Stomach (tissue), 19 donors: ENCODE measurements at places on chromosomes 2 and 18.

DNA sequence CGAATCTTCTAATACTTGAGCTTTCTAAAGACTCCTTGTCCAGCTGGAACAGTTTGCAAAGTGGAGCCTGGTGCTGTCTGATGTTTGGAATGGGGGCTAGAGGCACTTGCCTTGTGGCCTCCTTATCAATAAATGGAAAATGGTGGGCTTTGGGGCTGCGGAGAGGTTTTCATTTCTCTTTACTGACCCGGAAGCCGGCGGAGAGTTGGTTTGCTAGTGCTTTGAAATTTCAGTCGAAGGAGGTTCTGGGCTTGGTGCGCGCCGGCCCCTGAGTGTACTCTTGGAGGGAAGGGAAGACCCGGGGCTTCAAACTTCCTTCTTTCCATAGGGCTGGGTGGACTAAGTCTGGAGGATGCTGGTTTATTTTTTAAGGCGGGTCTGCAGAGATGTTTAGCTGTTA lies 714 bp downstream of the RPIA start:
- DNase-seq = peak; percentile 40
- peak overlapping the region; percentile 88 for H3K4me3 ChIP-seq
- H3K36me3 ChIP-seq = no peaks in the 10 kb centered on the region

GRCh38 chr2:72527424-72527823 lies 298.4 kb downstream of the EXOC6B start:
- H3K4me3 ChIP-seq = no peak overlapping the region
- no peak for DNase-seq
- H3K27ac ChIP-seq = no peak overlapping the region
- H3K36me3 ChIP-seq = no peaks in the 10 kb centered on the region
- no peaks in the 10 kb centered on the region for H3K27me3 ChIP-seq

DNA sequence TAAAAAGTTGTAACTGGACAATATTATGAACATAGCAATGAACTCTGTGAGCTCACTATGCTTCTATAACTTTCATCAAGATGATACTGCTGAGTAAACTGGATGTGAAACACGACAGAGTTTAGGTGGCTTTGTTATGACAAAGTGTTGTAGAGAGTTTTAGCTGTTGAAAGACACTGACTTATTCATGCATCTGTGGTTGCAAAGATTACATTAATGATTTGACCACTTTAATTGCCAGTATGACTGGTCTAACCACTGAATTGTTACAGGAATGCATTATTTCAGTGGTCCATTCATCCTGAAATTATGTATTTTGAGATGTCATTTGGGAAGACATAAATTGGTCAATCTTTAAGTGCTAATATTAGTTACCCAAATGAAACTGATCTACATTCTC lies 117.9 kb downstream of the SPHKAP start:
- H3K36me3 ChIP-seq = no peaks in the 10 kb centered on the region
- DNase-seq = no peak
- H3K27me3 ChIP-seq = peaks cover 9% of the 10 kb centered on the region
- no peak overlapping the region for H3K4me3 ChIP-seq
- no peak overlapping the region for H3K27ac ChIP-seq

- H3K4me1 ChIP-seq = no peaks in the 10 kb centered on the region
- H3K4me3 ChIP-seq = no peak overlapping the region
- H3K27ac ChIP-seq = no peak overlapping the region
- peak; percentile 77 for DNase-seq
- no peaks in the 10 kb centered on the region for H3K36me3 ChIP-seq
Measured at GRCh38 chr18:32707147-32707546, 65.7 kb downstream of the KLHL14 start.

DNA sequence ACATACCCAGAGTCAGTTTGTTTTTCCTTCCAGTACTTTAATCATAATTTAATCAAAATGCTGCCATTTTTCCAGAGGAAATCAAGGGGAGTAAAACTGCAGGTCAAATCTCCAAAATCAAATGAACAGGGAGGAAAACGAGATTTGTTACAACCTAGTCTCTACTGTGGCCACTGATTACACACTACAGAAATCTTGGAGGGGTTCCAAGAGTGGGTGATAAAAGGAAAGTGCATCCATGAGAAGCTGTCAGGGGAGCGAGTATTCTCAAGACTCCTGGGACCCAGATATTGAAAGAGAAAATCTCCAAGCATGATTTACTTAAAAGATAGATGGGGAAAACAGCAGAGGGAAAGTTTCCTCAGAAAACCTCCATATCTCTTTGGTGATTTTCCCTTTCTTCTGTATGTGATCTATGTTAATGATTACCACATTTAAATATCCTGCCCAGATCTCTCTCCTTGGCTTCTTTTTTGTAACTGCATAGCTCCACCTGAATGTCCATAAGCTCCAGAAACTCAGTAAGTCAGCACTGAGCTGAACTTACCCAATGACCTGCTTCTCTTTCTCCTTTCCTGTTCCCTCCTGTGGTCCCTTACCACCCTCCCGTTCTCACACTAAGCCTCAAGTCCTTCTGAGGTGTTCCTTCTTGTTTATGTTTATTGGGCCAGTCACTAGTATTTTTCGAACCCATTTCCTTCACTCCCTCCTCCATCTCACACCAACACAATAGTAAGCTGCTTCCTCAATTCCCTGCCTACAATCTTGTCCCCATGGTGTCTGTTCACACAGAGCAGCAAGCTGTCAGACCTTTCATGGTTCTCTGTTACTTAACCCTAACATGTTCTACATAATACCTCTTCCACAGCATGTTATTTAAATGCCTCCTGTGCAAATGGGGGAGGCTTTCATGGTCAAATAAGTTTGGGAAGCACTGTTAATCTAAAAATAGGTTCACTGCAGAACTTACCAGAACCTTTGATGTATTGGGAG lies 73.9 kb upstream of the TWSG1 start:
- no peaks in the 10 kb centered on the region for H3K4me1 ChIP-seq
- no peak overlapping the region for H3K4me3 ChIP-seq
- no peak for DNase-seq
- no peak overlapping the region for H3K27ac ChIP-seq

DNA sequence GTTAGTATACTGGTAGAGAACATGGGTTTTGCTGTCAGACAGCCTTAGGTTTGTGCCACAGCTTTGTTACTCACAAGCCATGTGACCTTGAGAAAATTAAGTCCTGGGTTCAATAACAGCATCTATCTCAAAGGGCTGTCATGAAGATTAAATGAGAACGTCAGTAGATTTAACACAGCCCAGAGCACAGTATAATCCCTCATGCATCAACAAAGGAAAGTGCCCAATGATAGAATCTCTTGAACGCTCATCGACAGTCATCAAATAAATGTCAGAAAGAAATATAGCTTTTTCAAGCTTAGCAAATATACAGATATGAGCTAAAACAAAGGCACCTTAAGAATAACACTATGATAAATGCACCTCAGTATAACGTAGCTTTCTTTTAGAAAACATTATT lies 22.3 kb downstream of the CUL3 start:
- peaks cover 16% of the 10 kb centered on the region for H3K4me1 ChIP-seq
- DNase-seq = no peak
- no peak overlapping the region for H3K27ac ChIP-seq
- no peaks in the 10 kb centered on the region for H3K27me3 ChIP-seq
- H3K36me3 ChIP-seq = no peaks in the 10 kb centered on the region
- no peak overlapping the region for H3K4me3 ChIP-seq

GRCh38 chr2:25063876-25064660 lies 22.2 kb downstream of the EFR3B start:
- H3K27ac ChIP-seq = no peak overlapping the region
- H3K4me3 ChIP-seq = no peak overlapping the region
- no peaks in the 10 kb centered on the region for H3K36me3 ChIP-seq
- no peaks in the 10 kb centered on the region for H3K4me1 ChIP-seq

- no peaks in the 10 kb centered on the region for H3K36me3 ChIP-seq
- no peak overlapping the region for H3K4me3 ChIP-seq
- DNase-seq = no peak
- H3K27me3 ChIP-seq = no peaks in the 10 kb centered on the region
- H3K4me1 ChIP-seq = no peaks in the 10 kb centered on the region
Measured at GRCh38 chr2:104040771-104041170, 813.1 kb upstream of the POU3F3 start.

DNA sequence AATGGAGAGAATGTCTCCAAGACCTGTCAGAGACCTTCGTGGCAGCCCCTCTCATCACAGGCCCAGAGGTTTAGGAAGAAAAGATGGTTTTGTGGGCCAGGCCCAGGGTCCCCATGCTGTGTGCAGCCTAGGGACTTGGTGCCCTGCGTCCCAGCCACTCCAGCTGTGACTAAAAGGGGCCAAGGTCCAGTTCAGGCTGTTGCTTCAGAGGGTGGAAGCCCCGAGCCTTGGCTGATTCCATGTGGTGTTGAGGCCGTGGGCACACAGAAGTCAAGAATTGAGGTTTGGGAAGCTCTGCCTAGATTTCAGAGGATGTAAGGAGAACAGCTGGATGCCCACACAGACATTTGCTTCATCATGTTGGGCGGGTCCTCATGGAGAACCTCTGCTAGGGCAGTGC lies 45.1 kb upstream of the ACTR2 start:
- DNase-seq = no peak
- no peak overlapping the region for H3K27ac ChIP-seq
- H3K4me3 ChIP-seq = no peak overlapping the region
- no peaks in the 10 kb centered on the region for H3K36me3 ChIP-seq

- H3K4me3 ChIP-seq = no peak overlapping the region
- DNase-seq = no peak
- H3K27me3 ChIP-seq = no peaks in the 10 kb centered on the region
- no peaks in the 10 kb centered on the region for H3K4me1 ChIP-seq
- H3K27ac ChIP-seq = no peak overlapping the region
- no peaks in the 10 kb centered on the region for H3K36me3 ChIP-seq
Measured at GRCh38 chr18:38239606-38240005, 674.0 kb upstream of the CELF4 start.

- H3K27ac ChIP-seq = no peak overlapping the region
- no peaks in the 10 kb centered on the region for H3K36me3 ChIP-seq
- no peaks in the 10 kb centered on the region for H3K27me3 ChIP-seq
Measured at GRCh38 chr2:120110507-120110906, 97.6 kb downstream of the EPB41L5 start.

GRCh38 chr2:191109888-191110287 lies 40.9 kb downstream of the STAT4 start:
- H3K4me1 ChIP-seq = no peaks in the 10 kb centered on the region
- H3K27me3 ChIP-seq = no peaks in the 10 kb centered on the region
- no peak for DNase-seq
- no peak overlapping the region for H3K4me3 ChIP-seq

- H3K27ac ChIP-seq = peak overlapping the region; percentile 68
- H3K36me3 ChIP-seq = no peaks in the 10 kb centered on the region
- peaks cover 48% of the 10 kb centered on the region for H3K4me1 ChIP-seq
- H3K4me3 ChIP-seq = no peak overlapping the region
Measured at GRCh38 chr2:74861531-74861930, 27.6 kb downstream of the HK2 start.

- H3K27ac ChIP-seq = no peak overlapping the region
- H3K4me1 ChIP-seq = peaks cover 9% of the 10 kb centered on the region
- no peaks in the 10 kb centered on the region for H3K36me3 ChIP-seq
- no peak overlapping the region for H3K4me3 ChIP-seq
Measured at GRCh38 chr2:217086038-217086522, 226.2 kb upstream of the TNP1 start.

DNA sequence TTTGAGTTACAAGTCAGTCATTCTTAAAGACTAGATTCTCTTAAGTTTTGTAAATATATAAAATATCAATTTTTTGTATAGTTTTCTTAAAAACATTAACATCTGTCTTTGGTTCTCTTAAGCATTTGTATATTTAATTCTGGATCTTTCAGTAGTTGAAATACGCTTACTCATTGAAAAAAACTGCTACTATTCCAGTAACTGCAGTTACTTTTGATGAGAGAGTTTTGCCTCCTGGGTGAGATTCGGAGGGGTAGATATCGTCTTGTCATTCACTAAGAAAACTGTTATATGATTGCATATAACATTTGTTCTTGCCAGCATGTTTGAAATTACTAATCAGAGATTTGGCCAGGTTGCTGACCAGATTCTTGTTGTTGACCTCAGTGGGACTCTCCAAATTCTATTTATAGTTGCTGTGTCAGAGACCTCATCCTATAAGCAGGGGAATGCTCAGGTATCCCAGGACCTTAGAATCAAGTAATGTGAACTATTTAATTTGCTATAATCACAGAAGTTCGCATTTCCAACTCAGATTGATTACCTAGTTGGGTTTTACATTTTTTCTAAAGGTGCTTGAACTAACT lies 7.9 kb downstream of the AGPS start:
- no peak for DNase-seq
- no peak overlapping the region for H3K4me3 ChIP-seq
- H3K4me1 ChIP-seq = peaks cover 13% of the 10 kb centered on the region
- H3K36me3 ChIP-seq = no peaks in the 10 kb centered on the region
- H3K27ac ChIP-seq = no peak overlapping the region
- no peaks in the 10 kb centered on the region for H3K27me3 ChIP-seq

DNA sequence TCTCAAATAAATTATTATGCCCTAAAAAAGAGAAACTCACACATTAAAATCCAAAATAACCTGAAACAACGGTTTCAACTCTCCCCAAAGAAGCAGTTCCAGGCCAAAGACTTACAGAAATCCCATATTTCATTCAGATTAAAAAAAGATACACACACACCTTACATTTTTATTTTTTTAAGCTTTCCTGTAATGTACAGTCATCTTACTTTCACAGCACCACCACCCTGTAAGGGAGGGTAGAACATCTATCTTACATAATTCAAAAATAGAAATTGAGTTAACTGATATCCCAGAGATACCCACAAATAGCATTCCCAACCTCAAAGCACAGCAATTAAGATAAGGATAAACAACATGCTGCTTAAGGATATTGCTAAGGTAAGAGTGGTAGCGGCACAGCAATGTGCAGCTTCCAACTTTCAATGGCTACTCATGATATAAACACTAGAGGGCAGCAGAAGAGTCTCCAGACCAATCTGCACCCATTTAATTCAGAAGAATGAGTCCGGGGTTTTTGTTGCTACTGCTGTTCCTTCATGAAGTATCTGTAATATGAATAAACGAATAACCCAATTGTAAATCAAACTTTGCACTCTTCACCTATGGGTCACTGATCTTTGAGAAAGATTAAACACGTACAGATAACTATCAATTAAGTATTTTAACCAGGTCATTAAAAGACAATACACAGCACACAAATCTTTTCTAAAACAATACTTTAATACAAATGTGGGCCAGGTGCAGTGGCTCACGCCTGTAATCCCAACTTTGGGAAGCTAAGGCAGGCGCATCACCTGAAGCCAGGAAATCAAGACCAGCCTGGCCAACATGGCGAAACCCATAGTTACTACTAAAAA lies 11.3 kb downstream of the GFPT1 start:
- no peak for DNase-seq
- peak overlapping the region; percentile 30 for H3K27ac ChIP-seq
- H3K4me1 ChIP-seq = peaks cover 26% of the 10 kb centered on the region
- peaks cover 22% of the 10 kb centered on the region for H3K36me3 ChIP-seq
- no peak overlapping the region for H3K4me3 ChIP-seq

- no peaks in the 10 kb centered on the region for H3K36me3 ChIP-seq
- H3K27me3 ChIP-seq = no peaks in the 10 kb centered on the region
- H3K4me3 ChIP-seq = no peak overlapping the region
- peaks cover 9% of the 10 kb centered on the region for H3K4me1 ChIP-seq
Measured at GRCh38 chr18:77205769-77206168, 43.9 kb upstream of the GALR1 start.

GRCh38 chr18:2987876-2988790 lies 24.8 kb downstream of the LPIN2 start:
- no peak overlapping the region for H3K4me3 ChIP-seq
- peaks cover 85% of the 10 kb centered on the region for H3K4me1 ChIP-seq
- H3K27me3 ChIP-seq = no peaks in the 10 kb centered on the region
- H3K36me3 ChIP-seq = no peaks in the 10 kb centered on the region
